ENCODE measurements at places on chromosomes 1 and 21. TPM values are rescaled to one million over a fixed set of nuclear protein-coding genes. Genes with fewer than 3 reads are reported as not detected.

The NAV1 gene
- 9.6 TPM for total RNA-seq

The NPHS2 gene
- not detected for total RNA-seq

The TBX19 gene
- total RNA-seq, result 0.83 TPM

The KCNJ6 gene
- total RNA-seq, result 3.0 TPM

The SLAMF6 gene
- not detected for total RNA-seq

The ARID1A gene
- 32.5 TPM for total RNA-seq

The MAP3K21 gene
- total RNA-seq, result 11.8 TPM

The TDRD5 gene
- 0.06 TPM for total RNA-seq

The HSD11B1 gene
- total RNA-seq, result not detected

The LRP8 gene
- total RNA-seq, result 38.0 TPM

The TCHH gene
- 0.25 TPM for total RNA-seq

The DYRK3 gene
- 8.3 TPM for total RNA-seq

The SH2D5 gene
- 17.1 TPM for total RNA-seq

The AKR7A3 gene
- 0.21 TPM for total RNA-seq

The LEFTY2 gene
- not detected for total RNA-seq

The CTSK gene
- 2.5 TPM for total RNA-seq

The SLC22A15 gene
- 0.93 TPM for total RNA-seq

The FCRL1 gene
- total RNA-seq, result not detected

The TNFSF4 gene
- not detected for total RNA-seq

The PLOD1 gene
- total RNA-seq, result 69.8 TPM

The RGS1 gene
- not detected for total RNA-seq

The IL10 gene
- not detected for total RNA-seq

The RIPK4 gene
- 16.3 TPM for total RNA-seq

Measured in A549 treated with CORT108297 at 1 μM for 4 hours (cell line).